Type B pancreatic cell (in vitro differentiated cells): ENCODE measurements at places on chromosomes 4 and X. TPM values are rescaled to one million over a fixed set of nuclear protein-coding genes. Genes with fewer than 3 reads are reported as not detected.

Gene SMIM31
- not detected in 2 replicates for total RNA-seq

DNA sequence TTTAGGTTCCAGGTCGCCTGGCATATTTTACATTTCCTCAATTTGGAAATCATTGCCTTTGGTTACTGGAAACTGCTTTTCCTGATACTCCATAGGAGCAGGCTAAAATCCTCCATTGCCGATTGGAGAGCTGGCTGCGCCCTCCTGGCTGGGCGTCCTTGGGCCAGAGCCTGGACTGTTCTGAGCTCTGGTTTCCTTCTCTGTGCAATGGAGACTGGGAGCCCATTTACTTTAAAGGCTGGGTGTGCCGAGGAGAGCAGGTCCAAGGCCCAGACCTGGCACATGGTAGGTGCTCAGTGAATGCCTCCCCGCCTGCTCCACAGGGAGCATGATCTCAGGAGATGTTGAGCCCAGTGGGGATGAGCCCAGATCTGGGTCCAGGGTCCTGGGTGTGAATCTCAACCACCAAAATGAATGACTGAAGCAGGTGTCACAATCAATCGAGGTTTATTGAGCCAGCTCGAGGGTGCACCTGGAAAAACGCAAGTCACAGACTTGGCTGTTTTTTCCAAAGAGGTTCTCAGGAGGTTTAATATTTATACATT, 50.0 kb downstream of the EVC start:
- H3K4me1 ChIP-seq: no peaks in the 10 kb centered on the region
- no peak for DNase-seq
- no peaks in the 10 kb centered on the region for H3K27me3 ChIP-seq
- H3K4me3 ChIP-seq: no peak overlapping the region
- H3K27ac ChIP-seq: no peak overlapping the region
- peaks cover 13% of the 10 kb centered on the region for H3K36me3 ChIP-seq

DNA sequence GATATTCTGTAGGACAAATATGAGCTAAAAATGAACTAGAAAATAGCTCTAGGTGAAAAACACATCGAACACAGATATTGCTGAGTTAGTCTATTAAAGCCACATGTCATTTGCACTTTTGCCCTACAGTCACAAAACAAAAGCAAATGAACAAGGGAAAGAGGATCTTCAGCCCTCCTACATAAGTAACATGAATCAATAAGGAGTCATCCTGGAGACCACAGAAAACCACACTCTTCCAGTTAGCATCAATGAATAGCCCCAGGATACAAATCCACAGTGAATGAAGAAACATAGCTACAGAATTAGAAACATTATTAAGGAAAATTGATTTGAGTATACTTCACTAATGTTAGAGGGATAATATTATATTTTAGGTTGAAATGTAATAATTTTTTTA, 311.4 kb downstream of the MAPK10 start:
- H3K4me1 ChIP-seq: peaks cover 6% of the 10 kb centered on the region
- no peak overlapping the region for H3K27ac ChIP-seq
- H3K4me3 ChIP-seq: no peak overlapping the region
- no peak for DNase-seq

GRCh38 chr4:139200506-139200905, 23.5 kb upstream of the ELF2 start:
- no peaks in the 10 kb centered on the region for H3K36me3 ChIP-seq
- H3K27me3 ChIP-seq: no peaks in the 10 kb centered on the region
- DNase-seq: no peak
- H3K4me3 ChIP-seq: no peak overlapping the region
- no peaks in the 10 kb centered on the region for H3K4me1 ChIP-seq

DNA sequence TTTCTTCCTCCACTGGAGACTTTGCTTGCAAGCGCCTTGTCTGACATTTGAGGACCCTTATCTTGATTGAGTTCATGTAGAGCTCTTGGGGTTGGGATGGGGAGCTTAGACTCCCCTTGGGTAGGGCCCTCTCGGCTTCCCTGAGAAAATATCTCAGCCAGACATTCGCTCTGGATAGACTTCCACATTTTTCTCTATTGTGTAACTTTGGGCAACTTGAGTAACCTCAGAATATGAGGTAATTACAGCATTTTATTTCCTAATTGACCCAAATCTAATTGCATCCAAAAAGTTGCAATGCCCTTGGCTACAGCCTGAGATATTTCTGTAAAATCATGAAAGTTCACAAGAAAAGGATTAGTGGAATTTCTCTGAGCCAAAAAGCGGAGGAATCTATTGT, 102.8 kb upstream of the MXRA5 start:
- H3K27ac ChIP-seq: no peak overlapping the region
- peaks cover 9% of the 10 kb centered on the region for H3K4me1 ChIP-seq
- DNase-seq: no peak
- H3K36me3 ChIP-seq: peaks cover 4% of the 10 kb centered on the region
